ENCODE measurements at places on chromosomes 16 and 17.

DNA sequence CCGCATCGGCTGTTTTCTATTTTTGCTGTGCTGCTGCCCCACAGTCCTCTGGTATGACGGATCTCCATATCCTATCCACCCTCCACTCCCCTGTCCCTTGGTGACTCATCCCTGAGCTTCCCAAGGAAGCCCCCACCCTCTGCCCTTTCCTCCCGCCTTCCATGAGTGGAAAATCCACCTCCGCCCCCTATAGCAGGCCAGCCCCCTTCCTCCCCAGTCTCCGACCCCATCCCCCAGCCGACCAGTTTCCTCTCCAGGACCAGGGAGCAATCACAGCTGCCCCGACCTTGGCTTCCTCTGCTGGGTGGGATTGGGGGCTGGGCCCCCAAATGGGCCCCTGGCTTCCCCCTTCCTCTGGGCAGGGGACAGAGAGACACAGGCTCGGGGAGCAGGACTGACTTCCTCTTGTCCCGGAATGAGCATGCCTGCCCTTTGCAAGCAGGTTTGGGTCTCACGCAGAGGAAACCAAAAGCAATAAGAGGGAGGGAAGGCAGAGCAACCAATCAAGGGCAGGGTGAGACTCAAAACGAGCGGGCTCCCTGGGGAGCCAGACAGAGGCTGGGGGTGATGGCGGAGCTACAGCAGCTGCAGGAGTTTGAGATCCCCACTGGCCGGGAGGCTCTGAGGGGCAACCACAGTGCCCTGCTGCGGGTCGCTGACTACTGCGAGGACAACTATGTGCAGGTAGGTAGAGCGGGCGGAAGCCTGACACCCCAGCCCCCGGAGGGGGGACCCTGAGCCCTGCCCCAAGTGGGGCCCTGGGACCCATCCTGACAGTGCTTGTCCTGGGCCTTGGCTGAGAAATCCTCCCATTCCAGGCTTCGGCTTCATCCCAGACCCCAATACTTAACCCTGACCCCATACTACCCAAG is at the start of the genes ABI3 and GNGT2:
TSS of gene ABI3 (plus strand) at position 550 of the 872 bp plus-strand sequence. CDS start at position 568, 18 bp downstream.
TSS of gene GNGT2 (minus strand) at position 417 of the 872 bp plus-strand sequence. CDS start 3,152 bp downstream, outside the sequence.
- peak; percentile 37 for DNase-seq

DNA sequence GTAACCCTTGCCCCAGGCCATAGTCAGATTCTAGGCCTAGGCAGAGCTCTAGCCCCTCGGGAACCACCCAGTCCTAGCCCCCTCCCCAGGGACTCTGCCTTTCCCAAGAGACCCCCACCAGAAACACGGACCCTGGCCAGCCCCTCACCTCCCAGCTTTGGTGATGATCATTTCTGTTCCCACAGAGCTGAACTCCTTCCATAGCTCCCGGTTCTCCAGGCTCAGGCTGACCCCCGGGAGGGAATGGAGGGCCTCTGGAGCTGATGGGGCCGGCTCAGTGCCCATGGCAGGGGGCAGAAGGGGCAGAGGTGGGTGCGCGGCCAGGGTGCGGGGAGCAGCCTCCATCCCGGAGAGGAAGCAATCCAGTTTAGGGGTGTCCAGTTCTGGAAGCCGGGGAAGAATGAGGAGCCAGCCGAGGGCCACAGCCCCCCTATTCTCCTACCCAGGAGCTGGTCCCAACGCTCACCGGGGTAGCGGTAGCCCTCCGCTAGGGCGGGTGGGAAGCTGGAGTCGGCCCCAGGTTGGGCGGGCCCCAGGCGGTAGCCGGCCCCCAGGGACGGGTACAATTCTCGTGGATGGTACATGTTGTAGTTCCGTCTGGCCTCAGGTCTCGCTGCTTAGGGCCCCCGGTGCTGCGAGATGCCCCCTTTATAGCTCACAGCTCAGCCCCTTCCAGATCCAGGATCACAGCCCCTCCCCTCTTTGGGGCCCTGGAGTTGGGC is 953 bp downstream of the TBX6 start:
- no peak for DNase-seq

GRCh38 chr16:17945080-17945601 is 391.4 kb downstream of the NPIPA8 start:
- no peak for DNase-seq

GRCh38 chr16:74275031-74275636 is 21.5 kb upstream of the PSMD7 start:
- no peak for DNase-seq

DNA sequence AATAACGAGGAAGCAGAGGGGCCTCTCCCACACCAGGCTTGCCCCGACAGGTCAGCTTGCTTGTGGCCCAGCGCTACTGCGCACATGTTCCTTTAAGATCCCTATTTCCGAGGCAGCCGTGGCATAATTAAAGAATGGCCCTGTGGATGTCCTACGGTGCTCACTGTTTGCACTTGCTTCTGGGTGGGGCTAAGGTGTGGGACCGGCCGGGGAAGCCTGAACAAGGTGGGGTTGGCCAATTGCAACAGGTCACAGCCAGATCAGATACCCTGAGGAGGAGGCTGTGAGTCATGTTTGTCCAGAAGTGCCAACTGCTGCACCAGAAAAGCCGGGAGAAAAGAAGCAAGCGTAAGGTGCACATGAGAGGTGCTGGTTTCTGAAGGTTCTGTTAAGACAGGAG is 158.5 kb upstream of the CACNG5 start:
- no peak for DNase-seq

DNA sequence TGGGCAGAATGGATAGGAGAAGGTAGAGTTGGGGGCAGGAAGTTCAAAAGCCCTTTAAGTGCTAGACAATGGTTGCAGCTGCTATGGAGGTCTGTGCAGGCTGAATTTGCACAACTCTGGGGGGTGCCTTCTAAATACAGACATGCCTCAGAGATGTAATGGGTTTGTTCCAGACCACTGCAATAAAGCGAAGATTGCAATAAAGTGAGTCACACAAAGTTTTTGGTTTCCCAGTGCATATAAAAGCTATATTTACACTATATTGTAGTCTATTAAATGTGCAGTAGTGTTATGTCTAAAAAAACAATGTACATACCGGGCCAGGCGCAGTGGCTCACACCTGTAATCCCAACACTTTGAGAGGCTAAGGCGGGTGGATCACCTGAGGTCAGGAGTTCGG is 60.5 kb upstream of the MYOCD start:
- no peak for DNase-seq

DNA sequence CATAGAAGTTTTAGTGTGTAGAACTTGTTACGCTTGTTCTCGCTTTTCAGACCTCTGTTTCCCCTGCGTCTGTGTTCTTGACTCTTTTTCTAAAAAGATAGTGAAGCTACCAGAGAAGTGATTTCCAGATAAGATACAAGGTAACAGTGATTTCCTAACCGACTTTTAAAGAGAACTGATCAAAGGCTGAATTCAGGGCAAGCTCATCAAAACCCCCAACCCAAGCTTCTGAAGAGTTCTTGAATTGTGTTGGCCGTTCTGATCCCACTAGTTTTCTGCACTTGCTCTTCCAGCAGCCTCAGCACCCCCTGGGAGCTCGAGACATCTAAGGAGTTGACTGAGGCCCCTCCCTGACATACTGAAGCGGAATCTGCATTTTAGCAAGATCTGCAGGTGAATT is 12.7 kb upstream of the NSMCE1 start:
- no peak for DNase-seq

GRCh38 chr17:73506470-73507435 is 137.5 kb downstream of the SDK2 start:
- DNase-seq = no peak

GRCh38 chr16:50067290-50067853 is 1.6 kb downstream of the HEATR3 start:
- DNase-seq = peak; percentile 57

- DNase-seq = no peak
These were observed 48.5 kb upstream of the HS3ST3A1 start for GRCh38 chr17:13650096-13650675.

- no peak for DNase-seq
These were observed 221.0 kb upstream of the CDH13 start for GRCh38 chr16:82405736-82406135.

DNA sequence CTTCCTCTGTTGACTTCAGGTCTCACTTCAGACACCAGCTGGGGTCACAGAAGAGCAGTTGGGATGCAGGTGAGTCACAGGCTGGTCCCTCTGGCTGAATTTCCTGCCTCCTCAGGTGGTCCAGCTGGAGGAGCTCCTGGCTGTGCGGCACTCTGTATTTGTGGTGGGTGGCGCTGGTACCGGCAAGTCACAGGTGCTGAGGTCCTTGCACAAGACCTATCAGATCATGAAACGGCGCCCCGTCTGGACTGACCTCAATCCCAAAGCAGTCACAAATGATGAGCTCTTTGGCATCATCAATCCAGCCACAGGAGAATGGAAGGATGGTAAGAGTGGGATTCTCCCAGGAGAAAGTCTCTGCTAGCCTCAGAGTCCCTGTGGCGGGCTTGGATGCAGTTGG is 149.2 kb downstream of the DNAH9 start:
- DNase-seq = no peak

GRCh38 chr16:81243942-81244341 is 5.5 kb downstream of the BCO1 start:
- no peak for DNase-seq

GRCh38 chr17:80987941-80988461 is 3.6 kb upstream of the CHMP6 start:
- no peak for DNase-seq

GRCh38 chr17:1272701-1273100 is 2.5 kb downstream of the BHLHA9 start:
- DNase-seq = no peak

DNA sequence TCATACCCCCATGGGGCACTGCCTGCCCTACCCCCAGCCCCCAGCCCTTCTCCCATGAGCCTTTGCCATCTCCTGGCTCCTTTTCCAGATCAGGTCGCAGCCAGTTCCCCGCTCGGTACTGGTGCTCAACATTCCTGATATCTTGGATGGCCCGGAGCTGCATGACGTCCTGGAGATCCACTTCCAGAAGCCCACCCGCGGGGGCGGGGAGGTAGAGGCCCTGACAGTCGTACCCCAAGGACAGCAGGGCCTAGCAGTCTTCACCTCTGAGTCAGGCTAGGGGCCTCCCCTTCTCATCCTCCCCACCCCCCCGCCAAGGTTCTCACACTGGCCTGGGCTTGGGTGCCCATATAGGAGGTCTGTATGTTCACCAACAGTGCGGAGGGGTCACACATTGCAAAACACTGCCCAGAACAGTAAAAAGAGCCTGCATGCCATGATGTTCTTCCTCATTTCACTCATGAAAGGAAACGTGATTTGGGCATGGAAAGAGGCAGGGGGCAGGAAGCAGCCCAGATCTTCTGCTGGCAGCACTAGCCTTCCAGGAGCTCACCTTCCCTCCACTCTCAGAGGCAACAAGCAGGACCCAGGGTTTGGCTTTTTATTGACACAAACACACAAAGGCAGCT is 7.5 kb downstream of the IFI35 start:
- no peak for DNase-seq

- DNase-seq = peak; percentile 59
These were observed 392.9 kb upstream of the EEF2KMT start for GRCh38 chr16:5490499-5490898.

GRCh38 chr17:9148905-9149525 is 127.7 kb downstream of the NTN1 start:
- DNase-seq = no peak

- no peak for DNase-seq
These were observed 62.0 kb downstream of the TTC19 start for GRCh38 chr17:16061631-16062030.

DNA sequence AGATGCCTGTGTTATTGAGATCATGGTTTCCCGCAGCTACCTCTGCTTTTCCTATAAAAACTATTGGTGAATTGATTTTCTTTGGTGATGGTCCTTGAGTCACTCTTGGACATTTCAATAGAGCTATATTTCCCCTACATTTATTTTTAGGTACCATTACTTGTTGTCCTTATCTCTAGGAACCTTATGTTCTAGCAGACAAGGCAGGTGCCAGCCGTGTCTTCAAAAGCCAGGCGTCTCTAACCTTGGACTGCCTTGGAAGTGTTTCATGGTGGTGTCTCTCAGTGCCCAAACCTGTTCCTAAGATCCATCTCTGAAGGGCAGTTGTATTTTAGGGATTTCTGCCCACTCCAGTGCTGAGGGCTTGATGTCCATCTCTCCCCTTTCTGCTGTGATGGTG is 77.4 kb upstream of the CLEC18A start:
- DNase-seq = no peak

GRCh38 chr16:81646561-81646960 is 132.5 kb upstream of the PLCG2 start:
- no peak for DNase-seq

DNA sequence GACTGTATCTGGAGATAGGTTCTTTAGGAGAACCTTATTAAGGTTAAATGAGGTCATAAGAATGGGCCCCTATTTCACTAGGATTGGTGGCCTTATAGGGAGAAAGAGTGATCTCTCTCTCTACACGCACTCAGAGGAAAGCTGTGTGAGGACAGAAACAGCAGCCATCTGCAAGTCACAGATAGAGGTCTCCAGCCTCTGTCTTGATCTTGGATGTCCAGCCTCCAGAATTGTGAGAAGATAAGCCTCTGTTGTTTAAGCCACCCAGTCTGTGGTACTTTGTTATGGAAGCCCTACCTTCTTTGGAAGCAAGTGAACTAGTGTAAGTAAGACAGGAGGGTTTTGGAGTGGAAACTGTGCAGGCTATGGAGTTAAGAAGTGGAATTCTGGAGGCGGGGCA is 93.2 kb downstream of the ELAC2 start:
- no peak for DNase-seq

DNA sequence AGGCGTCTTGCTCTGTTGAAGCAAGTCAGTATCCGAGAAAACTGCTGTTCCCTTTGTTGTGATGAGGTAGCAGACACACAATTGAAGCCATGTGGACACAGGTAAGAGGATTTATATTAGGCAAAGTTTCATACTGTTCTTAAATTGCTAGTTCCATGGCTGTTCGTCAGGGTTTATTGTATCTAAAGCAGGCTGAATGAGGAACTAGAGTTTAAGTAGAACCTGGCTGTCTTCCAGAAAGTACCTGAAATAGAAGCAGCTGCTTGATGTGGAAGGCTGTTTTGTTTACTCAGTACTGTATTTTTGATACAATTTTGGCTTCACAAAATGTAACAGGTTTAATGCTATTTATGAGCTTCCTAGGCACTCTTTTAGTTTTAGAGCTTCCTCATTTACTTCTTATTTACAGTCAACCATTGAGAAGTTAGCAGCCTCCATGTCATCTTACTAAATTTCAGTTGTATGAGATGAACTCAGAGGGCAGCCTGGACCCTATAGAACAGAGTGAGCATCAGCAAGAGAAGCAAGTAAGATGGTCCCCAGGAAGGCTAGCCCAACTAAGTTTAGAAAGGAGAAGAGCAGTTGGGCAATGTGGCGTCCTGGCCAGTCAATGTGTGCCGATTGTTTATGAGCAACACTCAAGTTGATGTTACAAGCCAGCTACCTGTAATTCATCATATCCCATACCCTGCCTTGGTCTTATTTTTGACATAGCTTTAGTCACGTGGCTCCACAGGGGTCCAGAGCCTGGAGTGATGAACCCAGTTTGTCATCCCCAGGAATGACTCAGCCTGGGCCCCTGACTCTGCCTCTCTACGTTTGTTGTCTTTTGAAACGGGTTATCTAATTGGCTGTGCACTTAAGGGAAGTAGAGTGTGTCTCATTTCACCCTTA is 9.7 kb upstream of the ARL2BP start:
- DNase-seq = peak; percentile 6

- peak; percentile 94 for DNase-seq
These were observed 7.0 kb upstream of the GNG13 start for GRCh38 chr16:807347-808084.

Data from inflammatory macrophage (primary cell).